ENCODE measurements at places on chromosomes 5 and 9. TPM values are rescaled to one million over a fixed set of nuclear protein-coding genes. Genes with fewer than 3 reads are reported as not detected.

The RLN1 gene
- 0.37 TPM for total RNA-seq

The SLC2A6 gene
- 32.0 TPM for total RNA-seq

The IFNB1 gene
- not detected for total RNA-seq

The ORM1 gene
- not detected for total RNA-seq

The MCC gene
- total RNA-seq: 5.5 TPM

- peak; percentile 93 for DNase-seq
These were observed 45.9 kb downstream of the PRRT1B start for GRCh38 chr9:131590907-131591844.

GRCh38 chr5:120017513-120017912 lies 388.2 kb downstream of the FAM170A start:
- no peak for DNase-seq

DNA sequence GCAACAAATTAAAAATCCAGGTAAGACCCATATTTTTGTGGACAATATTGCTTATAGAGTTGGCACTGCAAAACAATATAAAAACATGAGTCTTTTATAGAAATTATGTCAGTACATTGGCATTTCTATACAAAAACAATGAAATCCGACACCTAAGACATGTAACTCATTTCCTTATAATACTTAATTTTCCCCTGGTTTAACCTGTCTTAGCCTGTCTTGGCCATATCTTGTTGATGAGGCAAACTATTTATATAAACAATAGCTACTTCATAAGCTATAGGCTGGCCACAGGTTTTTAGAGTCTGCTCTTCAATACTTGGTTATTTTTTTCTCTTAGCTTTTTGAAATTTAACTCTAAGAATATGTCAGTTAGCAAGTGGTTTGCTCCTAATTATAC lies 44.7 kb upstream of the IZUMO3 start:
- DNase-seq: no peak

GRCh38 chr9:36192196-36192595 lies 1.5 kb downstream of the CLTA start:
- DNase-seq: peak; percentile 79

DNA sequence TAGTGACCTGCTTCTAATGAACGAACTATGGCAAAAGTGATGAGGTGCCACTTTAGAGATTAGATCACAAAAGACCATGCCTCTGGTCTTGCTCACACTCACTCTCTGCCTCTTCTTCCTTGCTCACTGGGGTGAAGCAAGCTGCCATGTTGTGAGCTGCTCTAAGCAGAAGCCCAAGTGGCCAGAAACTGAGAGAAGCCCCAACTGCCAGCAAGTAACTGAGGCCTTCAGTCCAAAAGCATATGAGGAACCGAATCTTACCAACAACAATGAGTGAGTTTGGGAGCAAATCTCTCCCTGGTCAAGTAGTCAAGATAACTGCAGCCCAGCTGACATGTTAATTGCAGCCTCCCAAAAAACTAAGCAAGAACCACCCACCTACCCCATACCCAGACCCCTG lies 126.0 kb upstream of the ACO1 start:
- no peak for DNase-seq

- DNase-seq: no peak
These were observed 43.1 kb downstream of the SAXO1 start for GRCh38 chr9:18989865-18990264.

- no peak for DNase-seq
These were observed 122.4 kb upstream of the NR5A1 start for GRCh38 chr9:124629600-124629999.

DNA sequence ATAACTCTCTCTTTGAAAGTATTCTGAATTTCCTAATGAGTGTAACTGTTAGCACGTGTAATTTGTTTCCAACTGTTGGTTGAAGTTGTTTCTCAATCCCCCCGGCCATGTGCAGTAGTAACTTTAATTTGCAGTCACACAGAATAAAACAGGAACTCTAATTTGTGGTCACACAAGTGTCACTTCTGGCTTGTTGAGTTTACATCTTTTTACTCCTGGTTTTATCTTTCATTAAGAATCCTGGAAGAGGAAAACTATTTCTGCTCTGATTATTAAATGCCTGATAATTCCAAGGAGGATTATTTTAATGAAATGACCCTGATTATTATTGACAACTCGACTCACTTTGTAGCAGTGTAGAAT lies 1.2 kb downstream of the SCAMP1 start:
- peak; percentile 73 for DNase-seq

- no peak for DNase-seq
These were observed 41.5 kb downstream of the SECISBP2 start for GRCh38 chr9:89359751-89360261.

DNA sequence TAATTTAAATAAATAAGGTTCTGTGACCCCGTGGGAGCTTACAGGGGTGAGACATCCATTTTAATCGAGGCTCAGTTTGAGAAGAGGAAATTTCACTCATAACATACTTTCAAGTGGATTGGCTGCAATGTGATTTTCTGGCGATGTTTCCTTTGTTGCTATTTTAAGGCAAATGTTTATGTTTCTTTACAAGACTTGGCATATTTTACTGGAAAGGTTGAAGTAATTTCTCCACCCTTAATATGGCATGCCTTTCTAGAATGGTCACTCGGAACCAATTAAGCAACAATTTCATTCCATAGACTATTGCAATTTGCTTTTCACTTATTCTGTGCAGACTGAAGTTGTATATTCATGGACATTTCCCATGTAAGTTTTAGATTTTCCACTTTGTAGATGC lies 438.0 kb upstream of the WWC1 start:
- DNase-seq: no peak

DNA sequence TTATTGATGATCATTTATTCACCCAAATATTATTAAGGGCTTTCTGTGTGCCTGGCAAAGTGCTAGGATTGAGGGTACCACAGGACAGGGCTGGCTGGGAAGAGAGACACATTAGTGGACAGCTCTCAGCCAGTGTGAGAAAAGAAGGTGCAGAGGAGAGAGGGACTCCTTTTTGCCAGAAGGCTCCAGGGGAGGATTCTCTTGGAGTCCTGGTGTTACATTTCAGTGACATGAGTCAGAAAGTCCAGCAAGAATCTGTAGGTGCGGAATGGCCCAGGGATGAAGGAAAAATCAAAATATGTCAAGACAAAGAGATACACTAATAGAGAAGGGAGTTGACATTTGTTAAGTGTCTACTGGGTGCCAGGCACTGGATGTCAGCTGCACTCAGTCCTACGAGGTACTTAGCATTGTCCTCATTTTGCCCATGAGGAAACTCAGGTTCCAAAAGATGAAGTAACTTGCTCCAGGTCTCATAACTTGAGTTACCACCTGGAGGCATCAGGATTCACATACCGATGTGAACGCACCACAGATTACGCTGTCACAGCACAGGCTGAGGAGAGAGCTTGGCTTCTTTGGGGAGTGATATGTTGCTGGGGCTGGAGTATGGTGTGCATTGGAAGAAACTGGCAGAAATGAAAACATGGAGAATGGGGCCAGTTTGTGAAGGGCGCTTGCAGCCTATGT lies 60.5 kb downstream of the RASGRF2 start:
- no peak for DNase-seq

DNA sequence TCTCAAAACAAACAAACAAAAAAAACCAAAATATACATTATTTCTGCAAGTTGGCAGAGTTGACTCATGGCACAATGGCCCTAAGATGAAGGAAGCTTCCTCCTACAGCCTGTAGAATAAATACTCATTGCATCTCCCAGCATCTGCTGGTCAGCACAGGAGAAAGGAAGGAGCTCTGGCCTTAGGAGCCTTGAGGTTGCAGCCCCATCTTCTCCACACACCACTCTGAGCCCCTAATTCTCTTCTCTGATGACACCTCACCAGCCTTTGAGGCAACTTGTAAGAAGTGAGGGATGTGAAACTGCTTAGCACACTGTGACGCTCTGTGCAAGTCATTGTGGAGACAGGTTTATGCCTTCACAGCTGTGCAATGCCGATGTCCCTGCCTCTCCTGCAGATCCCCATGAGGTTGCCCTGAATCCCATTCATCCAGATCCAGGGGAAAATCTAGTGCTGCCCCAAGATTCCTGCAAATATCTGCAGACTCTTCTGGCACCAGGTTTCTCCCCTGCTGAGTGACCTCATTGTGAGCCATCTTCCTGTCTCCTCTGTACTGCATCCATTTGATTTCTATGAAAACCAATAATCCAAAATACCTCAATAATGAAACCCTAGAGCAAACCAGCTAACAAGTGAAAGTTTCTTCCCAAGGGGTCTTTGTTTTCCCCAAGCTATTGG lies 65.3 kb upstream of the TGFBR1 start:
- DNase-seq: peak; percentile 44

- no peak for DNase-seq
These were observed 79.6 kb downstream of the MYO10 start for GRCh38 chr5:16856531-16856930.

DNA sequence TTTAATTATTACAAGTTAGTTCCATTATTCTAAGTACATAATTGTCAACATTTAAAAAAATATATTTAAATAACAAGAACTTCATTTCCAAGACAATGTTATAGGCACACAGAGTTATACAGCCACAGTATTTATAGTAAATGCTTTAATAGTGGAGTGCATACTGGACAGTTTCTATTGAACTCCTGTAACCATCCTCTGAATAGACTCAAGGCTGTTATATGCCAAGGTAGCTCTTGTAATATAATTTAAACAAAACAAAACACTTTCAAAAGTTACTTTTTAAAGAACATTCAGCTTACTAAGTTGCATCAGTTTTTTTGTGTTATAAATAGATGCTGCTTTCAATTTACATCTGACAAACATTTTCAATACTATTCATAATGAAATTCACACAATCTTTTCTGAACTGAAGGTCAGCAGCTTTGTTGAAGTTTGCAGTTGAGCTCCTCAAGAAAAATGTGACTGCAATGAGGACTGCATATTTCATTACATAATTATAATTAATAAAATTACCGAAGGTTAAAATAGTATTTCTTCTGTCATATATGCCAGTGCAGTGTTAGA lies 549.9 kb upstream of the CYLC2 start:
- DNase-seq: no peak

GRCh38 chr9:119959846-119960545 lies 590.8 kb upstream of the BRINP1 start:
- no peak for DNase-seq

- no peak for DNase-seq
These were observed 45.9 kb downstream of the PSMB7 start for GRCh38 chr9:124369231-124369797.

DNA sequence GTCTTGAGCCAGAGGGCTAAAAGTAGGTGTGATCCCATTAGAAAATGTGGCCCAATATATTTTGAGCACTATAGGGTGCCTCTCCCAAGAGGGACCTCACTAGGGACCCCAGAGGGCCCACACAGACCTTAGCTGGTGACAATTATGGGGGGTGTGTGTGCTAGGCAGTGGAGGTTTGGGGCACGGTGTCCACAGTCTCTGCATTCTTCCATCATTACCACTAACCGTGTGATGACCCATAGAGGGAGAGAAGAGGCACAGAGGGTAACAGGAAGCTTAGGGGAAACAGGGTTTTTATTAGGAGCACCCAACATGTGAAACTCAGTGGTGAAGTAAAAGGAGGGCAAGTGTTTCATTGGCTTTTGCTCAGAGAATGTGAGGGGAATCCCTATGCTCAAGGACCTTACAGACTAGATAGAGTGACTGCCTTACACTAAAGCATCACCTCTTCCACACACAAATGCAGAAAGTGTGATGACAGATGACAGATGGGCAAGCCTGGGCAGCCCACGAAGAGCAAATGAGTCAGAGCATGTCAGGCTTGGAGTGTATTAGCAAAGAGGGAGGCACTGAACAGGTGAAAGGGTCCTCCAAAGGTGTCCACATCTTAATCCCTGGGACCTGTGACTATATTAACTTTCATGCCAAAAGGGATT lies 2.5 kb upstream of the ACTL7A start:
- DNase-seq: no peak

DNA sequence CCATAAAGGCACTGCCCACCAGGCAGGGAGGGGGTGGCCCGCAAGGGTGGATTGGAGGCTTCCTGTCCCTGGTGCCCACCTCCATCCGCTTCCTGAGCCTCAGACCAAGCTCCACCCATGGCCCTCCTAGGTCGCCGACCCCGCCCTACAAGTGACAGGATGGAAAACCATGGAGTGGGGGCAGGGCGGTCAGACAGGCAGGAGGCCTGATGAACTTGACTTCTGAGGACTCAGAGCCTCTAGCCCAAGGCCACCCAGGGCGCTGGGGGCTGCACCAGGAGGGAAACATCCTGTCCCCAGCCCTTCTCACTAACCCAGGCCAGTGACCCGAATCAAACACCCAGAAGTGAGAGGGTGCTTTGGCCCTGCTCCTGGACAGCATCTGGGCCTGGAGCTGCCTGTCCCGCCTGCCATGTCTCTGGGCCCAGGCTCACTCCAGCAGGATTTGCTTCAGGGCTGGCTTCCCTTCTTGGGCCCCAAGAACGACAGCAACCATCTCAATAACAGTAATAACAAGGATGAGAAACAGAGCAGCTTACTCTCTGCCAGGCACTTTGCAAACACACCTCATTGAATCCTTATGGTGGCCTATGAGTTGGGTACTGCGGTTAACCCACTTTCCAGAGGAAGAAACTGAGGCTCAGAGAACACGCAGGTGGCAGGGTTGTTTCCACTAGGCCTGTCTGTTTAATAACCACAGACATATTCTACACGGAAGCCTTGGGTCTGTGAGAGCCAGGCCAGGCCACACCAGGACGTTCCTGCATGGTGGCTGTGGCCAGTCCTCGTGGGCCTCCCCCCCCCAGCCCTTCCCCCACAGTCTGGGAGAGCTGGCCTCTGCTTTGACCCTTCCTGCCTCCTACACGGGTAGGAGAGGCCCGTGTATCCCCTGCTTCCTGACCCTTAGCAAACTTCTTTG lies 4.4 kb upstream of the ST6GALNAC6 start:
- DNase-seq: peak; percentile 84

GRCh38 chr9:15403155-15403554 lies 19.5 kb upstream of the SNAPC3 start:
- DNase-seq: peak; percentile 84
